Stimulated activated CD4-positive, alpha-beta T cell treated with anti-CD3 and anti-CD28 coated beads, Interleukin-1b, Interleukin-23, amount 100 ng/mL, for 48 hours (primary cell): ENCODE measurements at places on chromosomes 5 and 9.
A peak's percentile ranks its signal among the peaks of the same experiment; 100 is the strongest.

DNA sequence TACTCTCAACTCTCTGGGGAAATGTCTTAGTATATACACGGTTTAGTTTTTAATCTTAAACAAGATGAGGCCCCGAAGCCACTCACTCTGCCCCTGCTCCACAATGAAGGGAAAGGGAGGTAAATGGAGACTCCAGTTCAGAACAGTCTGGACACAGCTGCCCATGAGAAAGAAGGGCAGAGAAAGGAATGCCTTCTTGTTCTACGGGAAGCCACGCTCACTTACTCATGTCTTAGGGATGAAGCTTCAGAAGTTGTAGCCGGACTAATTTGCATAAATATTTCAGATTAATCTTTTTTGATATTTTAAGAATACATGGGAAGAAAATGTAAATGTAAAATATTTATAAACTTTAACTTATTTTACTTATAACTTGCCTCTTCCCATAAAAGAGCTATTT, 94.0 kb downstream of the COL23A1 start:
- no peak for DNase-seq

DNA sequence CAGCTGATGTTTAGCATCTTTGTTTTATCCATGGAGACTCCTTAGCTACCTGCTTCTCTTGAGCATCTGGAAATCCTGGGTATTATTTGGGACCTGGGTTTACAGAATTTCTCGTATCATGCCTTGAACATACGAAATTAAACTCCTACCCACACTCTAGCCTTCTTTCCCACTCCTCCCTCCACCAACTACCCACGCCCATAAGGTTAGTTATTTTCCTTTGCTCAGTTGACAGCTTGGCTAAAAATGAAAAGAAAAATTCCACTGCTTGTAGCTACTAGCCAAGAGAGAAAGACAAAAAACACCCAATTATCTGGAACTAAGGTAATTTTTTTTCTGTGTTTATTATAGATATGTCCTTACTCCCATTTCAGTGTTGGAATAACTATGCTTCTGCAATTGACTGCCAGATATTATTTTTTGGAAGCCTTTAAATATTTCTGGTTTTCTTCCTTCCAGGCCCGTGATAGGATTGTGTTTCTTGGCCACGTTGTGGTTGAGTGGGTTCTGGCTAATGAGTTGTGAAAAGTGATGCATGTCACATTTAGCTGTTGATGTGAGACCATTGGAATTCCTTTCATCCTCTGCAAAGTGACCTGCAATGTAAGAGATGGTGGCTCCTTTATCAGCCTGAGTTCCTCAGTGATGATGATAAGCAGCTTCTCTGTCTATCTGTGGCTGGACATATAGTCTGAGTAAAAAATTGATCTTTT, 308.1 kb downstream of the LRRC70 start:
- DNase-seq, result no peak

- no peak for DNase-seq
These were observed 7.3 kb downstream of the ATOX1 start for GRCh38 chr5:151751091-151751490.

- peak; percentile 7 for DNase-seq
These were observed 10.5 kb upstream of the TRIM36 start for GRCh38 chr5:115180165-115180709.
